ENCODE measurements at places on chromosomes 1 and 21.

GRCh38 chr1:110548381-110548780, 29.4 kb upstream of the KCNA10 start:
- DNase-seq: no peak

DNA sequence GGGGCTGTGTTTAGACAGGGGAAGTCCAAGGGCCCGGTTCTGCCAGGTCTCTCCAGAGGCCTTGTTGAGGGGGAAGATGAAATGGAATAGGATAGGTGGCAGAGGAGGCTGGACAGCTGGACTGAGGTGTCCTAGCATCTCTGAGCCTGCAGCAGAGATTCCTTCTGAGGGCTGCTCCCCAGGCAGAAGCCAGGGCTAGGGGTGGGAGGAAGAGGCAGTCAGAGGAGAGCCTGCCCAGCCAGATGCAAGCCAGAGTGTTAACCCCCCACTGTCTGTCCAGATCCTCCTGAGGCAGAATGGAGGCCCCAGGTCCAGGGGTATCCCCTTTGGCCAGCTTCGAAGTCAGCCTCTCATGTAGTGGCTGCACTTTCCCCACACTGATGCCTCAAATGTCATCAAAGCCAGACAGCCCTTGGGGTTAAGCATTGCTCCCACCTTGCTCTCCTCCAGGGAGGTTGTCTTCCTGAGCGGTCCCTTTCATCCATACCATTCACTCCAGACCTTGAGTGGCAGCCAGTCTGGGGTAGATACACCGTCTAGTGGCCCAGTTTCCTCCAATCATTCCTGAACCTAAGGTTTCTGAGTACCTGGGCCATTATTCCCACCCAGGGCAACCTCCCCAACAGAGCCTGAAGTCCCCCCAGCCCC, 1.7 kb downstream of the CSF1 start:
- no peak for DNase-seq

- DNase-seq: no peak
Measured at GRCh38 chr21:33185852-33186251, 43.9 kb upstream of the IFNAR2 start.

DNA sequence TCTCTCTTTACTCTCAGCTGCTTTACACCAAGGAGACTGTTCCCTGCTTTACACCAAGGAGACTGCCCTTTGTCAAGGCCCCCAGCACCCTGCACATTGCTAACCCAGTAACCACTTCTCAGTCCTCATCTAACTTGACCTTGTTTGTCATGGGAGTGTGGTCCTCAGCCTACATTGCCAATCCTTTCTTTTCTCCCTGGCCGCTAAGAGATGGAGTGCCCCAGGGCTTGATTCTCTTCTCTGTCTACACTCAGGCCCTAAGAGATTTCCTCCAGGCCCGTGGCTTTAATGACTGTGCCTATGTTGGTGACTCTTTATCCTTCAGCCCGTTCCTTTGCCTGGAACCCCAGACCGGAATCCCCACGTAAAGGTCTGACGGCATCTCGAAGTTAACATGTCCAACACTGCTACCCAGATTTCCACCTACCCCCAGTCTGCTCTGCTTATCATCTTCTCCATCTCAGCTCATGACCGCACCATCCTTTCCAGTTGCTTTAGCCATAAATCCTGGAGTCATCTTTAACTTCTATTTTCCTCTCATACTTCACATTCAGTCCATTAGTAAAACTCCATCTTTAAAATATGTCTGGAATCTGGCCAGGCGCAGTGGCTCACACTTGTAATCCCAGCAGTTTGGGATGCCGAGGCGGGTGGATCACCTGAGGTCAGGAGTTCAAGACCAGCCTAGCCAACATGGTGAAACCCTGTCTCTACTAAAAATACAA, 9.5 kb upstream of the SEMA4A start:
- no peak for DNase-seq

DNA sequence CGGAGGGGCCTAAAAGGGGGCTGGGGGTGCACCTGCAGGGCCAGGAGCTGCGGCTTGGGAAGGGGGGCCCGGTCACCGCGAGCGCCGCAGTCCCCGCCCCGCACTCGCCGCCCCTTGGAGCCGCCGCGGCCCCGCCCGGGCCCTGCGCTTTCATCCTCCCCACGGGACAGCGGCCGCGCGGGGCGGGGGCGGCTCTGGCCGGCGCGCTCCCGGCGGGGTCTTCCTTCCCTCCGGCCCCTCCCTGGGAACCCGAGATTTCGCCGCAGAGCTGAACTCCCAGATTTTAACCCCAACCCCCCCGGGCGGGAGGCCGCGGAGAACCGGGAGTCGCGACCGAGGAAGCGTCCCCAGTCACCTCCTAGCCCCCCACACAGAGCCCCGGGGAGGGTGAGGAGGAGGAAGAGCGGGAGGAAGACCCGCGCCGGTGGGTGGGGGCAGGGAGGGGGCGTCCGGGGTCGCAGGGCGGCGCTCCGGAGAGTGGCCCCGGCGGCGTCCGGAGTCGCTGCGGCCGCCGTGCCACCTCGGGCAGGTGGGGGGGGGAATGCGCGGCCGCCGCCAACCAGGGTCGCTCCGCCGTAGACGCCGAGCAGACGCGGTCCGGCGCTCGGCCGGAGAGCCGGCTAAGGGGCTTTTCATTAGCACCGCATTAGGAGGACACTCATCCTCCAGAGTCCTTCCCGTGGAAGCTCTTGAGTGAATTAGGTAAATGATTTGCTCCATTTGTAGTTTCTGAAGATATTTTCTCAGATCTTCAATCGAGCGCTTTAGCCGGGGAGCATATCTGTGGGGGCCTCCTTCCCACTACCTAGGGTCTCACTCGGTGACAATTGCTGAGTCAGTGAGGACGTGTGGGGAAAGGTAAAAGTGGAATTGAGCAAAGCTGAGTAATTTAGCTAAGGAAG, 31.6 kb upstream of the NFIA start:
- no peak for DNase-seq

DNA sequence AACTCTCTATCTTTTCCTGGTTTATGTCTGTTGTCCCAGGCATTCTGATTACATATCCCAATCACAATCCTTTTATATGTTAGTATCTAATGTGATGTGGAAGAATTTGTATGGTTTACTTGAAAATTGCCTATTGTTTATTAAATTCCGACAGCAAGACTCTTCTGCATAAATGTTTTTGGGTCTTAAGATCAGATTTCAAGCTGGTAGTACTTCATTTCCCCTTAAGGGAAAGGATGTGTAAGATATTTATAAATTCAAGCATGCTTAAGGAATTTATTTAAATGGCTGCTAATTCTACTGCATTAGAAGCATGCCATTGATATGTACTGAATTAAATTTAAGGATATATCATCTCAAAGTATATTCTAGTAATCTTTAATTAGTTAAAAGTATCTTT, 20.4 kb upstream of the GPR88 start:
- DNase-seq: no peak

- DNase-seq: no peak
Measured at GRCh38 chr1:104526158-104526795, 776.6 kb downstream of the AMY1C start.

GRCh38 chr21:30232011-30232410, 16.1 kb upstream of the CLDN8 start:
- DNase-seq: no peak

GRCh38 chr1:247639381-247639981, 34.1 kb downstream of the OR2G3 start:
- DNase-seq: no peak

- no peak for DNase-seq
Measured at GRCh38 chr1:205473475-205473874, 17.6 kb upstream of the BLACAT1 start.

DNA sequence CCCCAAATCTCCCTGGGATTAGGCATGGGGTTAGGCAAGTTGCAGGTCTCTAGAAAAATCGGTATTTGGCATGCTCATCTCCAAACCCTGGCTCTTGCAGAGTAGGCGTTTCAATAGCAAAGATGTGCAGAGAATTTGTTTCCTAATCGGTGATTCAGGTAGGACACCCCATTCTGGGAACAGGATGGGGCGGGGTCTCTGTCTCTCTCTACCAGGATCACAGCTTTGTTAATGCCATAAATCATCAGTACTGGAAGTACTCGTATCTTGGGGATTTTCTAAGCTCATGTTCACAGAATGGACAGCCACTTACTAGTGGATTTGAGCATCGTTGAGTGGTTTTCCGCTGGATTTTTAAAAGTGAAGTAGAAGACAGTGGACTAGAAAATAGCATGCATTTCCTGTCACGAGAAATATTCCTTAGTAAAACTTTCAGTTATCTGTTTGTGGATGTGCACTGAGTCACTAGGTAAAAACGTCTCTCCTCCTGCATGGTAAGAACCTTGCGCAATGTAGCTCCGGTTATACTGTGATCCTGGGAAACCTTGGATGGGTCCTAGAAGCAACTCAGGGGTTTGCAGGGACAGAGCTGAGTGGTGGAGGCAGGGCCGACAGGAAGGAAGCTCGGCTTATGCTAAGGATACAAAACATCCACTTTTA, 5.1 kb downstream of the TMEM51 start:
- no peak for DNase-seq

DNA sequence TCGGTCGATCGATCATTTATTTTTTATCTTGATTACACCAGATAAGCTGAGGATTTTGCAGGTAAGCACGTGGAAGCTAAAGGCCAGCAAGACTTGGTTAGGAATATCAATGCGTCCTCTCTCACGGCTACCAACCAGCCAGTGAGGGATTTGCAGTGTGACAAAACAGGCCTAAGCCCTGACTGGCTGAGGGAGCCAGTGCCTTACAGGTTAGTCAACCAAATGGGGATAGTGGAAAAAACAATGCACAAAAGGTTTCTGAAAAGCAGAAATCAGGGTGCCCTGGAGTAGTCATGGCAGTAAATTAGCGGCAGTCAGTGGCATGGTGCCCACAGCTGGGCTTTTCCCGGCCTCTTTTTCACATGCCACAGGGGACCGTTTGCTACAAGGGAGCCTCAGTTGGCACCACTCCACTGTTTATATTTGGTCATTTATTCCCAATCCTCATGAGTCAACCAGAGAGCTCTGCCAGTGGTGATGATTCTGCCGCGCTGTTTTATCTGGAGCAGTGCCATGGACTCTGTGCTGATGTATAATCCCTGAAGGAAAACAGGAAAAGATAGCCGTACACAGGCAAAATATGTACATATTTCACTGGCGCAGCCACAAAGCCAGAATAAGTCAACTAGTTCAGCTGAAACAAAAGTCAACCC, 167.6 kb downstream of the RHOU start:
- DNase-seq: no peak

- DNase-seq: no peak
Measured at GRCh38 chr1:198465201-198466144, 75.0 kb downstream of the ATP6V1G3 start.

GRCh38 chr1:53183095-53183990, 13.3 kb upstream of the CPT2 start:
- no peak for DNase-seq

DNA sequence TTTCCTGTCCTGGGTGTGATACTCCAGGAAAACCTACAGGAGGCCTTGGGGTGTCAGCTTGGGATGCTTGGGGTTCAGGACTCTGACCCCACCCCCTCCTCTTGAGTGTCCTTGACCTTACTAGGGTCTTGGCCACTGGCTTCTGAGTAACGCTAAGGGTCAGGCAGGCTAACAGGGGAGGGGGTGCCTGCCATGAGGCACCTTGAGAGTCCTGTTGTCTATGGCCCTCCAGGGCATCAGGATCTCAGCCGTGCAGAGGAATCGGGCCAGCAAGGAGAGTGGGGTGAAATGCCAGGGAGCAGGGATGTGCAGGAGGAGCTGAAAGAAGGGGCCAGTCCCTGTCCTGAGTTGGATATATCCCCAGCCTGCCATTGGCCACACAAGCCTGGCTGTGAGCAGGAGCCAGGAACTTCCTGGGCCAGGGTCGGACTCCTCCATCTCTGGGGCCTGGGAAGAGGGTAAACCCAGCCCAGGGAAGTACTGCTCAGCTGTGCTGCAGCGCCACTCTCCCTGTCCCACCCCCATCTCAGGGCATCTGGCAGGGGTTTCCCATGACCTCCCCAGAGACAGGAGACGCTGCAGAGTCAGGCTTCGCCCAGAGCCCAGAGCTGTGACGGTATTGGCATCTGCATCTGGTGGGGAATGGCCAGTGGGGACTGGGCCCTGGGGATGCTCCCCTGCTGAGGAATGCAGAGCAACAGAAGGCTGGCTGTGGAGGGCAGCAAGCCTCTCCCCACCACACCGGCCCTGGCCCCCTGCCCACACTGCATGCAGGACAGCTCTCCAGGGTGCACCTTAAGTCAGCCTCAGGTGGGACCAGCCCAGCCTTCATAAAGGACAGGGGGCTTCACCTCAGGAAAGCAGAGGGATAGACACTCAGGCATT, 6.3 kb downstream of the KIF21B start:
- no peak for DNase-seq

DNA sequence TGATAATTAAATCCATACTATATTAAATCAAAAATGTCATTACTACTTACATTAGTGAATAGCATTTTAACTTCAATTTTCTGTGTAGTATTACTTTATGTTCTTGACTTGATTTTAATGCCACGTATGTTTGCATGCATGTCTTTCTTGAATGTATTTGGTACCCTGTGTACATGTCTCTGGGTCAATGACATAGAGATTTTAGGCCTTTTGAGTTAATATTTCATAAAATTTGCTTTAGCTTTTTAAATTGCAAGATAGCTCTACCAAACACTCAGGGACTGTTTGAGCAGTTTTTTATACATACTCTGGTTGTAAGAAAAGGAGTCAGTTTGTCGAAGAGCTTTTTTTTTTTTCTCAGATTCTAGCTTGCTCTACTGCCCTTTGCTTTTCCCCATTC, 1.5 kb downstream of the MLLT11 start:
- no peak for DNase-seq

DNA sequence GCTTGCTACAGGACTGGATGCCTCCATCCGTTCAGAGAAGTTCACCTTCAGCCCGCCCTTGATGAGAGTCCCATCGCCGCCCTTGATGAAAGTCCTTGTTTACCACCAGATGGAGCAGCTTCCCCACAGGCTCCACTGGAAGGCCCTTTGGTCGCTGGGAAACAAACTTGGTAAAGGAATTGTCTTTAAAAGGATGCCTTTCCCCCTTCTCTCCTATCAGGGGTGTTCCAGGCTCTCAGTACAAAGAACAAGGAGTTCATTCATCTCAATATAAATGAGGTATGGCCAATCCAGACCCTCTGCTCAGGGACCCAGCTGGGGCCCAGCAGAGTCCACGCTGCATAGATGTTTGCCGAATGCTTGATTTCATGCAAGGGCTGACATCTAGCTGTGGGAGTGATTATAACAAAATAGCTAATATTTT, 50.8 kb downstream of the CAPN9 start:
- DNase-seq: no peak

DNA sequence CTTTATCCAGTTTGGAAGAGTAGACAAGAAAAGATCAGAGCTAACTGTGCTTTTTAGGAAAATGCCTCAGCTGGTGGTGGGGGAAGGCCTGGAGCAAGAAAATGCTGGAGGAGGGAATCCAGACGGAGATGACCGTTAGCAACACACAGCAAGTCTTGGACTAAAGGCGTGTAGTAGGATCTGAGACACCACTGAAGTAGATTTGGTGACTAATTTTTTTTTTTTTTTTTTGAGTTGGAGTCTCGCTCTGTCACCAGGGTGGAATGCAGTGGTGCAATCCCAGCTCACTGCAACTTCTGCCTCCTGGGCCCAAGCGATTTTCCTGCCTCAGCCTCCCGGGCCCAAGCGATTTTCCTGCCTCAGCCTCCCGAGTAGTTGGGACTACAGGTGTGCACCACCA, 41.2 kb downstream of the LPAR3 start:
- DNase-seq: no peak

- no peak for DNase-seq
Measured at GRCh38 chr1:109806733-109807400, 43.1 kb upstream of the EPS8L3 start.

Data from GM12891 (cell line).